Daoy (cell line): ENCODE measurements at places on chromosomes 7 and 10. TPM values are rescaled to one million over a fixed set of nuclear protein-coding genes. Genes with fewer than 3 reads are reported as not detected.

GNG11 gene
- total RNA-seq = 14.7 and 21.6 TPM in 2 replicates

ELN gene
- 0.06 and 0.23 TPM in 2 replicates for total RNA-seq

SEMA3A gene
- total RNA-seq = 14.2 and 14.3 TPM in 2 replicates

PCLO gene
- total RNA-seq = 1.3 and 5.1 TPM in 2 replicates

AKR1C4 gene
- not detected in 2 replicates for total RNA-seq

PLAU gene
- 159 and 165 TPM in 2 replicates for total RNA-seq

OPALIN gene
- not detected in 2 replicates for total RNA-seq

CTAGE6 gene
- total RNA-seq = not detected in 2 replicates

AGMO gene
- 0.06 TPM in 1 of 2 replicates, not detected in the other for total RNA-seq

PTF1A gene
- not detected in 2 replicates for total RNA-seq

TMEM225B gene
- total RNA-seq = 0.69 TPM in 1 of 2 replicates, not detected in the other

FOXP2 gene
- total RNA-seq = 0.09 and 1.7 TPM in 2 replicates

NPC1L1 gene
- total RNA-seq = not detected in 2 replicates

PPP1R17 gene
- not detected in 2 replicates for total RNA-seq

GPR158 gene
- 2.6 and 4.6 TPM in 2 replicates for total RNA-seq

PIP gene
- total RNA-seq = not detected in 2 replicates

CXCL12 gene
- 2.1 and 2.2 TPM in 2 replicates for total RNA-seq

DNA sequence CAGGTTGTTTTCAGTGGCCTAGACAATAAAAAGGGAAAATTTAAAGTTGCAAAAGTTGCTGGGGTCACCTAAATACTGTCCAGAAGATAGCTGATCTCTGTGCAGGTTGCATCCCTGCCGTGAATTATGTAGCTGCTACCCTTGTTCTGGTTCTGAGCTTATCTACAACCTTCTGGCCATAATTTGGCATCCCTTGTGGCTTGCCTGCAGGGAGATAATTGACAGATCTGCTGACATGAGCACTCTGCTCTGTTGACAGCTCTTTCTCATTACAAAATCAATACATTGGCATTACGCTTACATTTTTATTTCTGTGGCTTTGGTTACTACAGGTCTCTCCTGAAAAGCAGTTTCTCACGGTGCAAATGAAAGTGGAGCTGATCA, 29.3 kb upstream of the HECTD2 start:
- no peak for DNase-seq

GRCh38 chr7:143363016-143363937, 764 bp upstream of the FAM131B start:
- DNase-seq = no peak

DNA sequence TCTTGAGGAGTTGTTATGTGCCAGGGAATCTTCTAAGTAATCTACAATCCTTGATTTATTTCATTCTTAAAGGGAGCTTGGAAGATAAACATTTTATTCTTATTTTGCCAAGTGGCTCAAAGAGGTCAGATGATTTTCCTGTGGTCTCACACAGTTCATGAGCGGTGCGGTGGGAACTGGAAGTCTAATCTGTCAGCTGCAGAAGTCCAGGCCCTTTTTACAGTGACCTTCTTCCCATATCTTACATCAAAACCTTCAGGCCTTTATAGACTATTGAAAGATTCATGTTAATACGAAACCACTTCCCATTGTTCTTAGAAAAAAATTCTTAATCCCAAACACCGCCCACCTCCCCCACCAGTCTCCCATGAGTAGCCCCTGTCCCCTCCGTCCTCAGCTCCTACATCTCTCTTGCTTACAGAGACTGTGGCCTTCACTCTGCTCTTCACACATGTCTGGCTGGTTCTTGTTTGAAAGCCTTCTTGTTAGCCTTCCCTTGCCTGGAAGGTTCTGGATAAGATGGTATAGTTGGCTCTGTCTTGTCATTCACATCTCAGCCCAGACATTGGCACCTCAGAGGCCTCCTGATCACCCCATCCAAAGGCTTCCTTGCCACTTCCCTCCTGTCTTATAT, 61.5 kb downstream of the ITGA8 start:
- no peak for DNase-seq

DNA sequence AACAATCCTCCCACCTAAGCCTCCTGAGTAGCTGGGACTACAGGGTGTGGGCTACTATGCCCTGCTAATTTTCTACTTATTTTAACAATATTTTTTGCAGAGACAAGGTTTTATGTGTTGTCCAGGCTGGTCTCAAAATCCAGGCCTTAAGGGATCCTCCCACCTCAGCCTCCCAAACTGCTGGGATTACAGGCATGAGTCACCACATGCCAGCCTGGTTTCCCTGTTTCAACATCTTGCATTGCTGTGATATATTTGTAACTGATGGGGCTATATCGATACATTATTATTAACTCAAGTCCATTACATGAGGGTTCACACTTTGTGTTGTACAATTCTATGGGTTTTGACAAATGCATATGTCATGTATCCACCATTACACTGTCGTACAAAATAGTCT, 41.9 kb upstream of the OGDHL start:
- no peak for DNase-seq

GRCh38 chr10:112213836-112214235, 30.3 kb upstream of the GPAM start:
- peak; percentile 52 for DNase-seq

DNA sequence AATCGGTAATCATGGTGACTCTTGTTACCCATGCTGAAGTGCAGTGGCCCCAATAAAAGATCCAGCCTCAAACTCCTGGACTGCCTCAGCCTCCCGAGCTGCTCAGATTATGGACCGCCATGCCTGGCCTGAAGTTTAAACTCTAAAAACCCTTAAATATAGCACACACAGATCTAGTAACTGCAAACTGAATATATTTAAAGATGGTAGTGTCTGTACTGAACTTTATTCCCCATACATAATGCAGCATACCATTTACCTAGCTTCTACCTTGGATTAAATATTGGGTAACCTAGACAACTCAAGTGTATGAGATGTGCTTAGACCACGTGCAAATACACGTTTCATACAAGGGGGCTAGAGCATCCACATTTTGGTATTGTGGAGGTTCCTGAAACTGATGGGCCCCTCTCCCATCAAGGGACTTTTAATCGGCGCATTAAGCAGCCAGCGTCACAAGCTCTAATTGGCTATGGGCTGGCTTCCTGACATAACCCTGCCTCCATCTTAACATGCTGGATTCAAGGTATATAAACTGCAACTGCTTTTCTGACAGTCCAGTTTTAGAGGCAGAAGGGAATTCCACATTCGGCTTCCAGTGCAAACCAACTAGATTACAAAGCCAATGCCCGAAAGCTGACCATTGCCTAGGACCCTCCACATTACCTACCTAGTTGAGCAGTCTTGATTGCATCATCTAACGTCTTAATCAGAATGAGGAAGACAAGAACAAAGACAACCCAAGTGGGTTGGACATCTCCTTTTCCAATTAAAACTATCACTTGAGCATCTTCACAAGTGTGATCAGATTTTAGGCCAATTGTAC, 13.0 kb downstream of the HNRNPA2B1 start:
- peak; percentile 61 for DNase-seq

- no peak for DNase-seq
These were observed 51.7 kb upstream of the RET start for GRCh38 chr10:43024942-43025700.

GRCh38 chr10:49058463-49059255, 56.7 kb downstream of the VSTM4 start:
- no peak for DNase-seq

- no peak for DNase-seq
These were observed 174.8 kb downstream of the RAPGEF5 start for GRCh38 chr7:22182149-22182548.

- peak; percentile 50 for DNase-seq
These were observed 3.4 kb upstream of the ARHGAP22 start for GRCh38 chr10:48608279-48608681.

DNA sequence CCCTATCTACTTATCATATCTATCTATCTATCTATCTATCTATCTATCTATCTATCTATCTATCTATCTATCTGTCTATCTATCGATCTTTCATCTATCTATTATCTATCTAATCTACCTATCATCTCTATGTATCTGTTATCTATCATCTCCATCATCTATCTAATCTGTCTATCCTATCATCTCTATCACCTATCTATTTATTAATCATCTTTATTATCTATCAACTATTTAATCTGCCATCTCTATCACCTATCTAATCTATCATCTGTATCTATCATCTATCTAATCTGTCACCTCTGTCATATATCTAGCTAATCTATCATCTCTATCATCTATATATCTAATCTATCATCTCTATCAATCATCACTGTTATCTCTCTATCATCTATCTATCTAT, 736.3 kb downstream of the TYW1 start:
- DNase-seq = no peak

DNA sequence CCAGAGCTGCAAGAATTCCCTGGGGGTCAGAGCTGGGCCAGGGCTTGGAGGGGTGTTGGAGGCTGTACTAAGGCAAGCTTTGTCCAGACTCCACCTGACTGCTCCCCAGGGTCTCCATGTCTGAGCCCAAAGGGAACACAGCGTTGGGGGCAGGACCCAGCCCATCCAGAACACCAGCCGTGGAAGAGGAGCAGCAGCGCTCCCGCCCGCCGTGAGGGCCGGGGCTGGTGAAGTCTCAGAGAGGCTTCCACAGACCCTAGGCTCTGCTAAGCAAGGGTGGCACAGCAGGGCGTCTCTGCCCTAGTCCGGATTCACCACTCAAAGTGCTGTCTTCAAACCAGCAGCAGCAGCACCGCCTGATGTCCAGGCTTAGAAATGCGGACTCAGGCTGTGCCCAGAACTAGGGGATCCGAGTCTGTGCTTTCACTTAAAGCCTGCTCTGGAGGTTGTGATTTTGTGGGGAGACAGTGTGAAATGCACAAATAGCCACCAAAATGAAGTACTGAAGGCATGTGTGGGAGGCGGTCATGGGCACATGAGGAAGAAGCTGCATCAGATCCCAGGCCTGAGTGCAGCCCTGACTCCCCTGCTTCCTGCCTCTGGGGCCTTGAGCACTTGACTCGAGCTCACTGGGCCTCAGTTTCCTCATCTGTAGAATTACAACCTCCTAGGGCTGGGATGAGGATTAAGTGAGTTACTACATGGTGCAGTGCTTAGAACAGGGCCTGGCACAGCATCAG, 16.6 kb upstream of the AQP1 start:
- DNase-seq = no peak

- no peak for DNase-seq
These were observed 32.1 kb downstream of the BZW2 start for GRCh38 chr7:16677978-16678494.

DNA sequence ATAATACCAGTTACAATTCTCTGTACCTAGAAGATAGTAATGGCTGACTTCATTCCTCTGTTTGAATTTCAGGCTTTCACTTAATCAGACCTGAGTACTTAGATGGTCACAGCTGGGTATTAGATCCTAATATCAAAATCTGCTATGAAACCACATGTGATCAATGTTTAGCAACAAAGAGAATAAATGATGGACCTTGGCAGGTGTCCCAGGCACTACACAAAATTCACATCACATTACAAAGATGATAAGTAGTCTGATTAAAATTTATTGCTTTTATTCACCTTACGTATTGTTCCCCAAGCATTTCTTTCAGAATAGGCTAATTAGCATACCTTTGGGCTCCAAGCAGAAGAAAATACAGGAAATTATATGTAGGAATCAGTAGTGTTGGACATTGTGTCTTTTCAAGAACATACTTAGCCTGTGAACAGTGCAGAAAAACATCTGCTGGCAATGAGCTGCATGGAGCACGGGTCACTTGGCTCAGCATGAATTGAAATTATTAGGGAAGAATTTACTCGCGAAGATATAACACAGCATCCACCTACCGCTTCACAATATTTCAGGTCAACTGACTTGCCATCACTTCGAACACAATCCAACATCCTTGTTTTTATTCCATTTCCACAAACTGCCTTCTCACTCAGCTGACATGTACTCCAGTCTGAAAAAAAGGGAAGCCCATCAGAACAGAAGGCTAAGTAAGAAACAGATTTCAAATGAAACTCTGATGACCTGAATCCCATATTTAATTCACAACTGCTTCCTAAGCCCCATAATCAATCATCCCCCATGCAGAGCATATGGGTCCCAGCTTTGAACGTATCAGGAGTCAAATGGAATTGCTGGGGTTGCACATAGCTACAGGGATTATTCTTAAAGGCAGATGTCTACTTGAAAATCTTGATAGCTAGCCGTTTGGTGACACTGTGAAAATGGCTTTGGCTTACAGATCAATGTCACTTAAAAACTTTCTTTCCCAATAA, 421.0 kb downstream of the THSD7A start:
- DNase-seq = no peak

GRCh38 chr7:31059551-31059950, 7.4 kb downstream of the ADCYAP1R1 start:
- peak; percentile 44 for DNase-seq

- DNase-seq = no peak
These were observed 86.9 kb downstream of the ZNF277 start for GRCh38 chr7:112293416-112293815.

GRCh38 chr10:3542185-3542611, 242.8 kb downstream of the KLF6 start:
- peak; percentile 19 for DNase-seq

GRCh38 chr7:151506901-151507382, 12.8 kb downstream of the RHEB start:
- no peak for DNase-seq

DNA sequence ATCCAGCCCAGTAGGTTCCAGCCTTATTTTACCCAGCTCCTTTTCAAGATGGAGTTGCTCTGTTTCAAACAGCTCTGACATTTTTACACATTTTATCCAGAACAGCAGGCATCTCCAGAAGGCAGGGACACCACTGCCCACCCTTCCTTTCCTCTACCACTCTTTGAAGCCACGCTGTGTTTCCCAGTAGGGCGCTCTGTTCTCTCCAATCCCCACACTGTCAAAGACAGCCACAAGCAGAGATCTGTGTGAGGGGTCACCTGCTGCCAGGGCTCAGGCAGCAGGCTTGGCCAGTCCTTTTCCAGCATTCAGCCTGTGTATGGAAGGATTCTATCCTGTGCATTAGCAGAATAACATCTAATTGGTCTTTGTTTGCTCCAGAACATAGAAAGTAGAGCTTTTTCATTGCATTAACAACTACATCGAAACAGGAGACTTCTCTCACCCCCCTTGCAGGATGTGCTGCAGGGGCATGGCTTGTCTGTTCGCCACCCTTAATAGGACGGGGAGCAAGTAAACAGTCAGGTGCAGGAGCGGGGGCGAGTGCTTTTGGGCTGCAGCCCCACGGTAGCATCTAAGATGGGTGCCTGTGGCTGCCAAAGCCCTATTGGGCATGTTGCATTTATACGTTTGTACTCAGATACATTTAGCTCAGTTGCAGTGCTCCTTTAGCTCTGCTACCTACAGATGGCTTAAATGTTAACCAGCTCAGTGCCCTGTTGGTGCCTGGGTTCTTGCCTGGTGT, 326.1 kb downstream of the GALNT17 start:
- DNase-seq = no peak

DNA sequence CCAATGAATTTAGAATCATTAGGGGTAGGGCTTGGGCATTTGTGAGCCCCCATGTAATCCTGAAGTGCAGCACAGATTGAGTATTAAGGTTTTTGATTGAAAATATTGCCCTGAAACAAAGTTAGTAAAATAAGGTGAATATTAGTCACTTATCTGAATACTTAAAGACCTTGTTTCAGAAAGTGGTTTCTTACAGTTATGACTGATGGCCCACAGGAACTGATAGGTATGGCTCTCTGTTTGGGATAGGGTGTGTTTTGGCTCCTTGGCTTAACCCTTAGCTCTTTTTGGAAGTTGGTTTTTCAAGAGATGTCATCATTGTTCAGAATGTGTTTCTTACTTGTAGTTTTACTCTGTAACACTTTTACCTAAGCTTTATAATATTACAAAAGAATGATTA, 34.8 kb downstream of the MDFIC start:
- no peak for DNase-seq
